ENCODE measurements at places on chromosomes 11 and 22.
A peak's percentile ranks its signal among the peaks of the same experiment; 100 is the strongest.

DNA sequence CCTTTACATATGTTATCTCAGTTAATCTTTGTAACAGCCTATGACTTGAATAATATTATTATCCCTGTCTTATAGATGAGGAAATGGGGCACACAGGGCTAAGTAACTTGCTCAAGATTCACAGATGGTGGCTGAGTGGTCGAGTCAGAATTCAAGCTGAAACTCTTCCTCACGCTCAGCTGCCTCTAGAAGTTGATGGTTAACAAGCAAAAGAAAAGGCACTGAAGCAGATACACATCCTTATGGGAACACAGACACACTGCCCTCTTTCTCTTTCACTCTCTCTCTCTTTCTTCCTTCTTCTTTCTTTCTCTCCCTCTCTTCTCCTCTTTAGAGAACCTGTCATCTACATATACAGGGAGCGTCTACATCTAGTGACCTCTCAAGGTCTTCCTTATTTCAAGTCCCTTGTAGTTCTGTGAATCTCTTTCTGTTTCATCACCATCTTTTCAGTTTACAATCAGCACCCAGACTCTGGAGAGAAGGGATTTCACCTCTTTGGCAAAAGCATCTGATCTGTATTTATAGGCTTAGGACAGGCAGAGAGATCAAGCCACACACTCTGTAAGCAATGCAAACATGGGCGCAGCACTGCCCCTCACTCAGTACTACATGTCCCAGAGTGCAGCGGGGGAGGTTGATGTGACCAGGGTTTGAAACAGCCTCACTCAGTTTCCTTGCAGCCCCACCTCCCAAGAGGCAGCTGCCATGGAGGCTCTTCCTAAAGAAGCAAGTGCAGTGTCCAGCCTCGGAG lies 75.7 kb downstream of the GRAMD1B start:
- DNase-seq: peak; percentile 21

DNA sequence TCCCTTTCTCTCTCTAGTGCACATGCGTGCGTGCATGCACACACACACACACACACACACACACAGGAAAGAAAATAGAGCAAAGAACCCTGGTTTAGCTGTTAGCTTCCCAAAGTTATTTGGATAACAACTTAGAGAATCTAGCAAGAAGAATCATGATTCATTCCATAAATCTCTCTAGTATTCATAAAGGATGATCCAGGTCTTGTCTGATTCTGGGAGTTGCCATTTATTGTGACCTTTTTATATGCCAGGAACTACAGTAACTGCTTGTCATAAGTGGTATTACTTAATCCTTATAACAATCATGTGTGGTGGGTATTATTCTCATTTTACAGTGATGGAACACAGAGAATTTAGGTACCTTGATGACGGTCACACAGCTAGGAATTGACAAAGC lies 141.5 kb upstream of the MTMR2 start:
- no peak for DNase-seq

DNA sequence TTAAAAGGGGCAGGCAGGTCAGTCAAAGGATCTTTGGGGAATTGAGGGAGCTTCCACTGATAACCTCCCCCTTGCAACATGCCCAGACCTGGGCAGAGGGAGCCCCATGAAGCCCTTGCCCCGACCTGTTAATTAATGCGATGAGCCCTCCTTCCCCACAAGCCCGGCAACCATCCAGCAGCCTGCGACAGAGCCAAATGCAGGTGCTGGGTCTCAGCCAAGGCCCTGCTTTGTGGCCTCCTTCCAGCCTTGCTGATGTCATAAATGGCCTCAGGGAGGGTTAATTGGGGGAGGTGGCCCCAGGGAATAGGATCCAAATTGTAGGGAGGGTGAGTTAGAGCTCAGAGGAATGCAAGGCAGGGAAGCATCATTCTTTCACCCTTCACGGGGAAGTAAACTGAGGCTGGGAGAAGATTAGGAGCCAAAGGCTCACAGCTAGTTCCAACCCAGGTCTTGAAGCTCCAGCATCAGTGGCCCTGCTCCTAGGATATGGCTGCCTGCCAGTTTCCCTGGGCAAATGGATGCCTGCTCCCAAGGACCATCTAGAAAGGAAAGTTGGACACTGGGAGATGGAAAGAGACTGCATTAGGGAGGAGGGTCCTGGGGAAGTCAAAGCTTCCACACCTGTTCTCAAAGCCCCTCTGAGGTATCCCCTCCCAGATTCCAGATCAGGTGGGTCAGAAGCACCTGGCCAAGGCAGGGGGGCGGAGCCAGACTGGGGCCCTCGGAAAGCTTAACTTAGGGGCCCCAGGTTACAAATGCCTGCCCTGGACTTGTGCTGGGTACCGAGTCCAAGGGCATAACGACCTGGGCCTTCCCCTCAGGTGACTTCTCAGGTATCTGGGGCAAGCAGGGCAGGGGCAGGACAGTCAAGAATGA lies 34.1 kb downstream of the LMO1 start:
- DNase-seq: no peak

GRCh38 chr22:47288680-47289079 lies 526.2 kb downstream of the TBC1D22A start:
- no peak for DNase-seq

- DNase-seq: no peak
Measured at GRCh38 chr22:39623603-39624500, 53.3 kb downstream of the CACNA1I start.

DNA sequence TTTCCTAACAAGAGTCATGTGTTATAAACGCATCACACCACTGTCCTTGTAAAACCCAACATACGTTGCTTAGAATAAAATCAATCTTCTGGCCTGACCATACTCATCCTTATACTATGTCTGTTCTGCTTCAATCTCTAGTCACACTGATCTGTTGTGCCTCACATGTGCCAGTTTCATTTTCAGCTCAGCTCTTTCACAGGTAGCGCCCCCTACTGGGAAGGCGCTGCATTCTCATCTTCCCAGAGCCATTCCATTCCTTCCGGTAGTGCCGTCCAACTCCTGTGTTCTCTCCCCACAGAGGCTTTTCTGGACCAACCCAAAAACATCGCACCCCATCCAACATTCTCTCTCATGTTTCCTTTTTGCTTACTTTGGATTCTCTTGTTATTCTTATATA lies 22.2 kb downstream of the CASP5 start:
- no peak for DNase-seq

DNA sequence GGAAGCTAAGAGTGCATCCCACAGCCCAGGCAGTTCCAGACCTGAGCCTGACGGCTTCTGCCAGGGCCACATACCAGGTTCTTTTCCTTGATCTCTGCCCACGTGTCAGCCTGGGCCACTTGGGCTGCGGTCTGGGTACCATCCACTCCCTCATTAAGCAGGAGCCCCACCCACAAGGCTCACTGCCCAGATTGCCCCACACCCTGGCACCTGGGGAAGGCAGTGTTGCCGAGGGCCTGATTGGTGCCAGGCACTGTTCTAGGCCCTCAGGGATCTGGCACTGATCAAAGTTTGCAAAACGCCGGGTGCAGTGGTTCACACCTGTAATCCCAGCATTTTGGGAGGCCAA lies 15.4 kb downstream of the GGA1 start:
- no peak for DNase-seq

- no peak for DNase-seq
Measured at GRCh38 chr11:27228906-27229290, 134.1 kb downstream of the CCDC34 start.

DNA sequence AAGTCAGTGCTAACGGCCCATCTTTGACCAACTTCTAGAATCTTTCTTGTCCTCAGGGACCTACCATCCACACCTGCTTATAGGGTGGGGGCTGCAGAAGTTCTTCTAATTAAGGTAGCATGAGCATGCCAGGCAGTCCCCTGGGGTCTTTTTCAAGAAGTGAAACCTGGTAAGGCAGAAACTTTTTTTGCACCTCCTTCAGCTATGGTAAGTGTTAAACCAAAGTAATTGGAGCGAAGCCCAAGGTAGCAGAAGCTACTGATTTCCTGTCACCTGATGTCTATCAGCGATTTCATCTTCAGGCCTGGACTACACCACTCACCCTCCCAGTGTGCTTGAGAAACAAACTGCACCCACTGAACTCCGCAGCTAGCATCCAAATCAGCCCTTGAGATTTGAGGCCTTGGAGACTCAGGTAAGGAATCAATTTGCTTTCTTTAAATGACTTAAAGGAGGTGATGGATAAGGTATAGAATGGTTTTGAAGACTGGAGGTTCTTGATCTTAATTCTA lies at the start of gene MS4A1:
Gene MS4A1 (plus strand): TSS at position 317 of the 512 bp plus-strand sequence. CDS start 6,528 bp downstream, outside the sequence.
- no peak for DNase-seq

- DNase-seq: no peak
Measured at GRCh38 chr11:62933750-62934495, 12.8 kb upstream of the CHRM1 start.

GRCh38 chr11:119627286-119627685 lies 101.7 kb downstream of the NECTIN1 start:
- no peak for DNase-seq

GRCh38 chr11:64204464-64204989 lies 2.0 kb upstream of the FERMT3 start:
- DNase-seq: peak; percentile 64

DNA sequence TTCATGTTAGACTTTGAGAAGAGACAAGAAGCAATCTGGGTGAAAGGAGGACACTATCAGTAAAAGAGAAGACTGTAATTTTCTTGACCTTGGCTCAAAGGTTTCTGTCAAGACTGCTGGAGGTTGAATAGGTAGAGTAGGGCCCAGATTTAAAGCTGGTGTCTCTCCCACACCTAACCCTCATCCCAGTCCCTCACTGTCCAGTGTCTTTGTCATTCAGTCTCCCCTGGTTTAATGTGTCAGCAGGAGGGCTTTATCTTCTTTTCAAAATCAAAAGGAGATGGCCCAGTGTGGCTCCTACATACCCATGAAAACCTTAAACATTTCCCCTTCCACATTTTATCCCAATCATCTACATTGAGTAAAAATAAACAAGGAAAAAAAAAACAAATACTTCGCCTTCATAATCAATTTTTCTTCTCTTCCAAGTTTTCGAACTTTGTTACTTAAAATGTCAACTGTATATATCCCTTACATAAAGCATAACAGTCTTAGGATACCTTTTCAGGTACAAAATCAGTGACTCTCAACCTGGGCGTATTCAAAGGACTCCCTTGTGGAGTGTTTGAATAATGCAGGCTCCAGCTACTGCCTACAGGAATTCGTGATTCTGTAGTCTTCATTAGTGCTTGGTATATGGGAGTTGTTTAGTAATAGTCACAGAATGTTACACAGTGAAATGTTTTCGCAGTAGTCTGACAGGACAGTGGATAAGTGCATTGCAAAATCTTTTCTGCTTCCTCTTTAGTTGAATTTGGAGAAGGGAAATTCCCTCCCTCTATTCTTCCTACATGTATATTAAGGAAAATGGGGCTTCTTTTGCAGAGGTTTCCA lies 87.2 kb downstream of the FAT3 start:
- DNase-seq: no peak

GRCh38 chr11:75474240-75474639 lies 41.2 kb upstream of the KLHL35 start:
- no peak for DNase-seq

DNA sequence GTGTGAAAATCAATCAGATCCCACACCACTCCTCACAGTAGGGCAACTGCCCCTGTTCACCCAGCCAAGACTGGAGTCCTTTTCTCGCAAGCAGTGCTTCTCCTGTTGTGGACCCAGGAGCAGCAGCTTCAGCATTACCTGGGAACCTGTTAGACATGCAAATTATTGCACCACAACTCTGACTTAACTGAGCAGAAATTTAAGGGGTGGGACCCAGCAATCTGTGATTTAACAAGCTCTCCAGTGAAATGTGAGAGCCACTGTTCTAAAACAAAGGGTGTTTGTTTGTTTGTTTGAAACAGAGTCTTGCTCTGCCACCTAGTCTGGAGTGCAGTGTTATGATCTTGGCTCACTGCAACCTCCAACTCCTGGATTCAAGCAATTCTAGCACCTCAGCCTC lies 591.4 kb downstream of the SOX6 start:
- no peak for DNase-seq

GRCh38 chr22:38881997-38882879 lies 10.2 kb upstream of the CBX6 start:
- no peak for DNase-seq

- no peak for DNase-seq
Measured at GRCh38 chr11:74367881-74368280, 30.4 kb downstream of the PGM2L1 start.

- DNase-seq: no peak
Measured at GRCh38 chr11:1927026-1927847, 7.7 kb downstream of the TNNT3 start.

DNA sequence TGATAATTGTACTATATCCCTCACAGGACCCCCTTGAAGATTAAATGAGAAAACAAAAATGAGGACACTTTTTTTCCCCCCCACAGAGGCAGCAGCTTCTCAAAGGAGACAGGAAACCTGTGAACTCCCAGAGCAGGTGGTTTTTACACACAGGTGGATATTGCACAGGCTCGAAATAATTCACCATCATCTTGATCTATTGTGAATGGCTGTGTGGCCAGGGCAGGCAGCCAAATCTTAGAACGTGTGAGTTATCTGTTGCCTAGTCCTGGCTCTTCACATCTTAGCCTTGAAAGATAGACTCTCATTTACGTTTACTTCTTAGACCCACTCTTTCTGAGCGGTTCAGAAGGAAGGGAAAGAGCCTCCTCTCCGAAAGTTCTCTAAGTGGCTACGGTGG lies 23.5 kb downstream of the PPFIBP2 start:
- no peak for DNase-seq

GRCh38 chr22:41445129-41446056 lies 1.2 kb downstream of the TOB2 start:
- peak; percentile 48 for DNase-seq

GRCh38 chr11:96095884-96096303 lies 172.0 kb upstream of the MTMR2 start:
- no peak for DNase-seq

- no peak for DNase-seq
Measured at GRCh38 chr11:12547953-12548650, 126.1 kb upstream of the TEAD1 start.

DNA sequence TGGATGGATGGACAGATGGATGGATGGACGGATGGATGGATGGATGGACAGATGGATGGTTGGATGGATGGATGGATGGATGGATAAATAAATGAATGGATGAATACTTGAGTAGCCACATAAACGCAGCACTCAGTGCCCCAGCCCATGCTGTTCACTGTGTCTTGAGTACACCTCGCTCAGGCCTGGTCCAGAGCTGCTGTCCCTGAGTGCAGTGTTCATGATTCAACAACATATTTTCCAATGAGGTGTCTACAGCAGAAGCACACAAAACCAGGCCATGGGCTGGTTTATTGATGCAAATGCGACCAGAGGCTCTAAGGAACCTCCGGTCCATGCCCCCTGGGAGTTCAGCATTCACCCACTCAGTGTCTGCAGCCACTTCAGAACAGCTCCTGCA lies 584.3 kb downstream of the BRD1 start:
- DNase-seq: no peak

DNA sequence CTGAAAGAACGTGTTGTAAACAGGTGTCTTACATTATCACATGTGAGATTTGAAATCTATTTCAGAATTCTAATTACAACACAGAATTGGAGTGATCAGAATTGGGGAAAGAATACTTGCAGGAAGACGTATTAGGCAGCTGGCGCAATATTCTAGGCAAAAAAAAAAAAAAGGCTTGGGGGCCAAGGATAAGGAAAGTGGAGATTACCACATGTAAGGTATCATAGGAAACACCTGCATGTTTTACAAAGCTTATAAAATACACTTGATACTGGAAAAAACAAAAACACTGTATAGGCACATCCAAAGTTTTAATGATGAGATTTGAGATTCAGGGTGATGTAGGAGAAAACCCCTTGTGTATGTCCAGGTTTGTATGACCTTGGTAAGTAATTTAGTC lies 245.1 kb downstream of the DDX10 start:
- no peak for DNase-seq
